ENCODE measurements at places on chromosomes 12 and 14. TPM values are rescaled to one million over a fixed set of nuclear protein-coding genes. Genes with fewer than 3 reads are reported as not detected.
A peak's percentile ranks its signal among the peaks of the same experiment; 100 is the strongest.

The ADCY6 gene
- polyA plus RNA-seq: 98.3 TPM

The TAS2R30 gene
- 0.16 TPM for polyA plus RNA-seq

The KLHL33 gene
- 0.30 TPM for polyA plus RNA-seq

The DYRK4 gene
- polyA plus RNA-seq: 50.7 TPM

The GUCY2C gene
- 0.38 TPM for polyA plus RNA-seq

The KRT6C gene
- polyA plus RNA-seq: not detected

The TAS2R13 gene
- polyA plus RNA-seq: not detected

GRCh38 chr12:108308395-108309085 lies 30.6 kb downstream of the CMKLR1 start:
- DNase-seq: no peak

DNA sequence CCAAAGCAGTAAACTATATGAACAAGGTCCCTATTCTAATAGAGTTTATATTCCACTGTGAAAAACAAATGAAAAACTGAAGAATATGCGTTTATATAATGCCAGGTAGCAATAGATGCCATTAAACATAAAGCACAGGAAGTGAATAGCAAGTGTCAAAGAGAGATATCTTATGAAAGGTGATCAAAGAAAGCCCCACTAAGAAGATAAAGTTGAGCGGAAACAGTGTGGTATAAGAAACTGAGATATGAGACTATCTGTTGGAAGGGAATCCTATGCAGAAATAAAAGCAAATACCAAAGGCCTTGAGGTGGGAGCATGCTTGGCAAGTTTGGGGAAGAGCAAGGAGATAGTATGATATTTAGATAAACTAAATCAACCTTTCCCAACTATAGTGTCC lies 123.1 kb upstream of the FAR2 start:
- DNase-seq: no peak

- DNase-seq: no peak
These were observed 129.6 kb downstream of the PAPOLA start for GRCh38 chr14:96631621-96632362.

- DNase-seq: no peak
These were observed 51.3 kb downstream of the KCNA5 start for GRCh38 chr12:5094986-5095385.

DNA sequence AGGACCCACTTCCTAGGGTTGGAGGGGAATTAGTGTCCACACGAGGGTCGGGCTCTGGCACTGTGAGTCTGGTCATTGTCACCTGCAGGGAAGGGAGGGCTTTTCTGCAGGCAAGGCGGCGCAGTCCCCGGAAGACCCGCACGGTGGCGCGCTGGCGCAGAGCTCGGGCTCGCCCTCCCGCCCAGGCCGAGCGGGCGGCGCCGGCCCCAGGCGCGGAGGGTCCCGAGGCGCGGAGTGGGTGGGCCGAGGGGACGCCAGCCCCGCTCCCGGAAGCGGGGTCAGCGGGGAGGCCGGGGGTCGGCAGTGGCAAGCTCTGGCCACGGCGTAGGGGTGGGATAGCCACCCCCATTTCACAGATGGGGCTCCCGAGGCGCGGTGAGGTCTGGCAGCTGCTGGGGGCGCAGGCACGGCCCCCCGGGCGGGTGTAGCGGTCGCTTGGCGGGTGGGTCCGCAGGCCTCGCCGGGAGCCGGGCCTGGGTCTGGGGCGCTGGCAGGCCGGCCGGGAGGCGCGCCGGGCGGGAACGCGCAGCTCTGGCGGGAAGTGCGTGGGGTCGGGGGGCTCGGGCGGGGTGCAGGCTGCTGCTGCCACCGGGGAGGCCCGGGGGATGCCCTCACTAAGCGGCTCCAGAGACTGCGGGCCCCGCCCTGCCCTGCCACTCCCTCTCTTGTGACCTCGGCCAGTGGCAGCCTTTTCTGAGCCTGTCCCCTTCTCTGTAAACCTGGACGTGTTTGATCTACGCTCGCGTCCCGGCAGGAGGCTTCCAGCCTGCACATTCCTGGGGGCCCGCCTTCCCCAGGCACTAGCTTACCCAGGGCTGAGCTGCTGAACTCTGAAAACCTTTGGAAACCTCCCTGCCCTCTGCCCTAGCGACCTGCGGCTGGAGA lies 46.1 kb downstream of the CYP46A1 start:
- DNase-seq: no peak

DNA sequence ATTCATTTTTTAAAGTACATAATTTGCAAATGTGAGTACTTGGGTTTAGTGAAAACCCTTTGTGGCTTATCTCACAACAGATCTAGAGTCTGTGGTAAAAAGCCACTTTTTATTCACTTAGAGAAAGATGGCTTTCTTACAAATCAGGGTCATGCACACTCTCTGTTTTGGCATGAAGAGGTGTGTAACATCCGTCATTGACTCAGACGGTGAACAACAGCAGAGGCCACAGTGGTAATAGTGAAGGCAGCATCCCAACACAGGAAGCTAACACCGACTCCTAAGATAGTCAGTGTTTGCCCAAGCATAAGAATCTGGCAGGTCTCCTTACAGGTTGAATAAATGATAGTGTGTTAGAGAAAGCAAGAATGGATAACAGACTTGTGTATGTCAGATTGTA lies 593.0 kb downstream of the SOX5 start:
- DNase-seq: no peak

DNA sequence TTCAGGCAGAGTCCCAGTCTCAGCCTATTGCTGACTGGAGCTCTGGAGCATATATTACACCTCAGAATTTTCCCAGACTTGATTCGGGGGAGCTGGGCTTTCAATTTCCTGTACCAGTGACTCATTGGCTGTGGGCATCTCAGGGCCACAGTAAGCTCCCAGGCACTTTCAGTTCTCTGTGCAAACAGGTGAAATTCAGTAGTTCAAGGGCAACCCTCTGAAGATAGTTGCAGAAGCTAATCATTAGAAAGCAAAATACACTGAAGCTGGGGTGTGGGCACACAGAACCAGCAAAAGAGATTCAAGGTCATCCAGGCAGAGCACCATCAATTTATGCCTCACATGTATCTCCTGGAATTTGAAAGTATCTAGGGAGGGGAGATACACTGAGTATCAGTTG lies 8.1 kb upstream of the NIN start:
- no peak for DNase-seq

DNA sequence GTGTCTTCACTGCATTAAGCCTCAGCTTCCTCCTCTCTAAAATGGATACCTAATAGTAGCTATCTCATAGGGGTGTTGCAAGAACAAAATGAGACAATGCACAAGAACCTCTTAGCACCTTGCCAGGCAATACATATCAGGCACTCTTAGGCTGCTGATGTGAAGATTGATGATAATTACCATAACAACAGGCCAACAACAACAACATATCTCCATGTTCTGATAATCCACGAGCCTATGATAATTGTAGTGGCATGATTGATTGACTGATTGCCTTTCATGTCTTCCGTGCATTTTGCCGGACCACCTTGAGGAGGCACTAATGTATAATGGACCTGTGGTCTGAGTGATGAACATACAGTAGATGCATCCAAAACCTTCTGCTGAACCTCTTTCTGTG lies 50.7 kb upstream of the WSCD2 start:
- DNase-seq: no peak

GRCh38 chr14:73728717-73729330 lies 14.6 kb upstream of the PNMA1 start:
- DNase-seq: no peak

DNA sequence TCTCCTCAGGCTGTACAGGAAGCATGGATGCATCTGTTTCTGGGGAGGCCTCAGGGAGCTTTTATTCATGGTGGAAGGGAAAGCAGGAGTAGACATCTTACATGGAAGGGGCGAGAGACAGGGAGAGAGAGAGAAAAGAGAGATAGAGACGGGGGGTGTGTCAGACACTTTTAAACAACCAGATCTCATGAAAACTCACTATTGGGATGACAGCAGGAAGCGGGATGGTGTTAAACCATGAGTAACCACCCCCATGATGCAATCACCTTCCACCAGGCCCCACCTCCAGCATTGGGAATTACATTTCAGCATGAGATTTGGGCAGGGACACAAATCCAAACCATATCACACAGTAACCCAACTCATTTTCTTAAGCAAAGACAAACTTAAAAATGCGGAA lies 110.0 kb upstream of the EEA1 start:
- no peak for DNase-seq

DNA sequence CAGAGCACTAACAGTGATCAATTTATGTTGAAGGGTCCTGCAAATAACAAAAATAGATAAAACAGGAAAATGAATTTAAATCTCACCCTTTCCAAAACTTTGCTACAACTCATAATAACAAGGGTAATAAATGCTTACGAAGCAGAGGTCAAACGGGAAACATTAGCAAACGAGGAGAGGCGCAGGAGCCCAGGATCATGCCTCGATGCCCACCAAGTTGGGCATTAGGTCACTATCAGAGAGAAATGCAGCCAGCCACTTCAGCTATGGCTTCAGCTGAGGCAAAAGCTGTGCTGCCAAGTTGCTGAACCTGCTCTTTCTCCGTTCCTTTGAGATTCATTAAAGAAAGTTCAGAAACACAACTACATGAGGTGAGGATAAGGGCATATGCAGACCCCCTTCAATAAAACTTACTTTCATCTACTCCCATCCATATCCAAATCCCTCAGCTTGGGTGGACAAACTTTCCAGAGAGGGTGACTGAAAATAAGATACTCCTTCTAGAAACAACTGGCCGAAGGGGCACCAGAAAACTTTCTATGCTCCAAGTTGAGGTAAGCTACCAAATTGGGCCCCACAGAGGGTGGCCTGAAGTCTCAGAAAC lies 7.9 kb downstream of the NKX2-1 start:
- DNase-seq: no peak

GRCh38 chr12:66709893-66710292 lies 31.0 kb upstream of the GRIP1 start:
- DNase-seq: no peak

- DNase-seq: no peak
These were observed 160.0 kb upstream of the SOX5 start for GRCh38 chr12:24109381-24110039.

DNA sequence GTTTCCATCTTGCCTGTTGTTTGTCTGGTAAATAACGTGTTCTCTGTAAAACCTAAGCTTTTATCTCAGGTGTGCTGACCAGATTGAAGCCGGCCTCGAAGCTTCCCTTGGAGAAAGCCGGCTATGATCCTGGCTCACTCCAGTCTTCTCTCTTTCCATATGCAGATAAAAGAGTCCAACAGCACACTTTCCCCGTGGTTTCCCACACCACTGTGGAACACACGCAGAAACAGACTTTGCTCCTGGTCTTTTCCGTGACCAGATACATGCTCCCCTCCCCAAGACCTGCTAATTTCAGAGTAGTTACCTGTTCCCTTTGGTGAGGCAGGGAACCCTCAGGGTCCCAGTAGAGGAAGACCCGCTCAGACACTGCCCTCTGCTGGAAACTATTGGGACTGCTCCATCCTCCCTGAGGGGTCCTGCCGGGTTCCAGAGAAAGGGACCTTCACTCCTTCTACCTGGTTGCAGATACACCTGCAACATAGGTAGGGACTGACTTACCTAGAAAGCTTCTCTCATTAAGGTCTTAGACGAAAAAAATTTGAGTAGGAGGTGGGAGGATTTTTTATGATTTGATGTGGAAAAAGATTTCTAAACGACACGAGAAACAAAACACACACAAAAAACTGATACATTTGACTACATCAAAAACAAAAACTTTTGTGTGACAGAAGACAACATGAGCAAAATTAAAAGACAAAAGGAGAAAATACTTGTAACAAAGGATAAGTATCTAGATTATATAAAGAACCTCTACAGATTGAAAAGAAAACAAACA lies 415.4 kb upstream of the CCDC196 start:
- DNase-seq: peak; percentile 26

DNA sequence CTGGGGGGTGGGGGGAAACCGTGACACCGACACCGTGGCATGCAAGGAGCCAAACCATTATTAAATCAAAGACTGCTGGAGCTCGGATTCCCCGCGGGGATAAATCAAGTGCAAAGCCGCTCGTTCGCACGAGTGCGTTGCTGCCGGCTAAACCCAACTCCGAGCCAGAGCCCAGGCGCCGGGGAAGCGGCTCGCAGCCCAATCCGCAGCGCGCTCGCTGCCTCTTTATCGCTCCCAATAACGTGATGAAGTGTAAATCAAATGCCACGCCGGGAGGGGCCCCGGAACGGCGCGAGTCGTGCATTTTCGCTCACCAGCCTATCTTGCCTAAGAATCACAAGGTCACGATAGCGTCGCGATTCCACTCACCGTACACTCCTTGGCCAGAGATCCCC lies 1.3 kb downstream of the MDGA2 start:
- peak; percentile 5 for DNase-seq

DNA sequence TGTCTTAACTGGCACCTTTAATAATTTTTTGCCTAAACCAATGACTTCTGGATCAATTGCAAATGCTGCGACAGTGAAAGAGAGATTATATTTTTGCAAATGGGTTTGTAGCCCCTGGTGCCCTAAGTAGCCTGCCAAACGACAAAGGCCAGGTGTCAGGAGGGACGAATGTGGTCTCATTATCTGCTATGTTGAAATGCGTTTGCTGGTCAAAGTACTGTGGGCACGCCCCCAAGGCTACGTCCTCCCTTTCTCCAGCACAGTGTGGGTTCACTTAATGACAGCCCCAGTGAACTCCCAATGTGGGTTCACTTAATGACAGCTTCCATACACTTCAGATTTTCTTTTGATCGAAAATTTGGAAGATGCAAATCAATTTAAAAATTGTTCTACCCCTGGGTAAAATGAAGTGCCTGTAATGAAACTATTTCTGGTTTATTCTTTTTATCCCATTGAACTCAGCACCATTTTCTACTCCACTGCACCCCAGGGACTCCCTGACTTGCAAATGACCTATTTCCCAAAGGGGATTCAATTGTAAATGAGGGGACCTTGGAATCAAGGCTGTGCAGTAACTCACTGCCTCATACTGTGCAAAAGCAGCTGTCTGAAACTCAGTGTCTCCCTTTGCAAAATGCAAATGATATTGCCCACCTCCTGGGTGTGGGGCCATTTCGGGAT lies 1.4 kb downstream of the SERPINA11 start:
- DNase-seq: no peak

DNA sequence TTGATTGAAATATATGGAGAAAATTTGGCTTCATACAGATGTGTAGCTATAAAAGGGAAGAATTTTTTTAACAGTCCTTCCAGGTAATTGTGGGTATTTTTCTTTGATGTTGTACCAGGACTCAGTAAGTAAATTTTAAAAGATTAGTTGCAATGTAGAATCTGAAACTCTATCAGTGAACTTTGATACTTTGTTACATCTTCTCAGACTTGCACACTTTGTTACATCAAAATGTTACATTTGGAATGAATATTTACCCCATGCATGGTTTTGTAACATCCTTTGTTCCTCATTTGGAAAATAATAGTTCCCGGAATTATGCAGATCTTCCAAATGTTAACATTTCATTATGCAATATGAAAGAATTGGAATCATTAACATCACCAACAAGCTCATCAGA lies 13.8 kb downstream of the MTHFD1 start:
- DNase-seq: no peak

GRCh38 chr14:95699412-95699811 lies 13.2 kb downstream of the TCL1B start:
- no peak for DNase-seq

DNA sequence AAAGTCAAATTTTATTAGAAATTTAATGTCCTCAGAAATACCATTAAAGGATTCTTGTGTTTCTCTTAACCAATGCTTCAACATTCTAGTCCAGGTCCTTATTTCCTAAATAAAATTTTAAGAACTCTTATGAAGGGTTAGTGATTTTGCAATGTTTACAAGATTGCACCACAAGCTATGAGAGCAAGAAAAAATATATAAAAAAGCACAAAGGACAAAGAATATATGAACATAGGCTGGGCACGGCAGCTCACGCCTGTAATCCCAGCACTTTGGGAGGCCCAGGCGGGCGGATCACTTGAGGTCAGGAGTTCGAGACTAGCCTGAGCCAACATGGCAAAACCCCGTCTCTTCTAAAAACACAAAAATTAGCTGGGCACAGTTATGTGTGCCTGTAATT lies 7.7 kb downstream of the RACGAP1 start:
- no peak for DNase-seq
